ENCODE measurements at places on chromosomes 6 and 20.

- no peak for DNase-seq
Measured at GRCh38 chr20:4090756-4091489, 75.6 kb upstream of the RNF24 start.

- no peak for DNase-seq
Measured at GRCh38 chr20:40339661-40340449, 349.2 kb downstream of the MAFB start.

DNA sequence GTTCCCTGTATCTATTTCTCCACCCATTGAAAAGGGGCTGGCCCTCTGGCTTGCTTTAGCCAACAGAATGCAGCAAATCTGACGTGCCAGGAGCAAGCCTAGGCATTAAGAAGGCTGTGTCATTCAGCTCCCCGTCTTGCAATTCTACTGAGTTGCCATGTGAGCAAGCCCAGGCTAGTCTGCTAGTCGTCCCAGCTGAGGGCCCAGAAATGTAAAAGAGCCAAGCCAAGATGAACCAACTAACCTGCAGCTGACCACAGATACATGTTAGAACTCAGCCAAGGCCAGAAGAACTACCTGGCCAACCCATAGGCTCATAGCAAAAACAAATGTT, 30.1 kb downstream of the PREP start:
- DNase-seq = no peak

- DNase-seq = no peak
Measured at GRCh38 chr6:84685983-84686584, 78.3 kb downstream of the TBX18 start.

DNA sequence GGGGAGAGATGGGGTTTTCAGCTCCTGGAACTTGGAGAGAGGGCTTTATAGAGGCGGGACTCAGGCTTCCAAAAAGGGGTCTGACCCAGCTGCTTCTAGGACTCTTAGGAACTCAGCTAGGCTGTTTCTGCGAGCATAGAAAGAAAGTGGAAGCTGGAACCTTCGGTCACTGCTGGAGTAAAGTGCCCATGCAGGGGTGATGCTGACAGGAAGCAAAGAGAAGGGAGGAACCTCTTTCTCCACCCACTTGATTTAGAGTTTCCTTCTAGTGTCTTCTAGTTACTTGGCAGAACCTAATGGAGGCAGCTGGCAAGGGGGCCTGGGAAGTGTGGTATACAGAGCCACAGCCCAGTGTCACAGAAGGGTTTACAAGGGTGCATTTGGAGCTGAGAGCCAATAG, 283.6 kb downstream of the QKI start:
- DNase-seq = no peak

- no peak for DNase-seq
Measured at GRCh38 chr20:62738025-62738881, 29.6 kb downstream of the NTSR1 start.

DNA sequence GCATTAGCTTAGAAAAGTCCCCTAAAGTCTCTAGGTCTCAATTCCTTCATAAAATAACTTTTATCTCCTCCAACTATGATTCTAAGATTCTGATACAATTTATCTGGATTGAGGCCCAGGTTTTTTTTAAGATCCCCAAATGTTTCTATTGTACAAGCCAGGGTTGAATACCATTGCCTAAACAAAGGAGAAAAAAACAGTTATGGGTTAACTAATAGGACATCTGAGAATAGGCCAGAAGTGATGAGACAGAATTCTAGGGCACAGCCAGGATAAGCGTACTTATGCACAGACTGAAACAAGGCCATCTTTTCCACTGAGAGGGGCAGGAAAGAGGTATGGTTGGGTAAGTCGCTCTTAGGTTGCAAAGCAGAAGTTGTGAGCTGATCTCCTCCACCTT, 26.4 kb downstream of the EPB41L2 start:
- no peak for DNase-seq
